IMR-90 (cell line): ENCODE measurements at places on chromosomes 6 and 20. TPM values are rescaled to one million over a fixed set of nuclear protein-coding genes. Genes with fewer than 3 reads are reported as not detected.

Gene RHAG
- not detected in 2 replicates for total RNA-seq

Gene RAB5IF
- 74.0 and 90.3 TPM in 2 replicates for total RNA-seq

Gene CRISP3
- not detected in 2 replicates for total RNA-seq

Gene SLC22A16
- total RNA-seq, result not detected in 2 replicates

Gene SIRPB1
- total RNA-seq, result 0.56 and 0.90 TPM in 2 replicates

Gene LRRC73
- under 0.01 TPM in 2 replicates for total RNA-seq

Gene HUS1B
- 0.36 and 0.56 TPM in 2 replicates for total RNA-seq

Gene ETV7
- under 0.01 and 0.18 TPM in 2 replicates for total RNA-seq

Gene APOM
- 0.83 and 1.4 TPM in 2 replicates for total RNA-seq

DNA sequence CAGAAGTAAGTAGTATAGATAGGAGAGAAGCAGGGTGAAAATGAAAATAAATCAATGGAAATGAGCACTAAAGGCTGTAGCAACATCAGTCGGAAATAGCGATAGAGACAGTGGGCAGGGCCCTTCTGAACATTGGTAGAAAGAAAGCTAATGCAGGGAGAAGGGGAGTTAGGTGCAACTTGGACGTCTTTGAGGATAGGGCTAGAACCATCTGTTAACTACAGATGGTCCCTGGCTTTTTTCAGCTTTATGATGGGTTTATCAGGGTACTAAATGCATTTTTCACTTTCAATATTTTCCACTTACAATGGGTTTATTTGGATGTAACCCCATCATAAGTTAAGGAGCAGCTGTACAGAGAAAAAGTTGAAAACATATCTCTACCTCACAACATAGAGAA, 72.8 kb upstream of the CNR1 start:
- DNase-seq, result no peak

DNA sequence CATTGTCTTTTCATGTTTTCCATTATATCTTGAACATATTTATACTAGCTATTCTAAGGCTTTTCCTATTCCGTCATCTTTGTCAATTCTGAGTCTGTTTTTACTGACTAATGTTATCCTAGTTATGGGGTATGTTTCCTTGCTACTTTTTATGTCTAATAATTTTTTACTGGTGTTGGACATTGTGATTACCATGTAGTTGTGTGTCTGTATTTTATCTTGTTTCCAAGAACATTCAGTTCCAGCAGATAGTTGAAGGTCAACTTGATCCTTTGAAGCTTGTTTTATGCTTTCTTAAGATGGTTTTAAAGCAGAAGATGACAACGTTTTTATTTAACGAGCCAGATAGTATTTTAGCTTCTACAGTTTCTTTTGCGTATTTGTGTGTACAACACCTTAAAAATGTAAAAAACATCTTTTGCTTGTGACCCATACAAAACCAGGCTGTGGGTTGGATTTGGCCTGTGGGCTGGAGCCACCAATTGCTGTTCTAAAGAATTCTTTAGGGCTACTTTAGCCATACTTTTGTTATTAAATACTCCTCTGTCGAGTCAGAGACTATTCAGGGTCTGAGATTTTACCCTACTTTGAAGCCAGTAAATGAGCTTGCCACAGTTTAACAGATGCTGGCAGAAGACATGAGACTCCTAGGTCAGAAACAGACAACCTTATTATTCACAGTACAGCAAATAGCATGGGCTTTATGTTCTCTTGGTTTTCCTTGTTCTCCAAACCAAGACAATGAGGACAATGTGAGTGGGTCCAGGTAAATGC, 38.7 kb upstream of the REV3L start:
- peak; percentile 61 for DNase-seq

GRCh38 chr6:161169035-161169434, 104.8 kb downstream of the AGPAT4 start:
- DNase-seq, result no peak

GRCh38 chr6:112770308-112770707, 423.2 kb downstream of the RFPL4B start:
- no peak for DNase-seq

- DNase-seq, result no peak
These were observed 217.0 kb upstream of the CCN2 start for GRCh38 chr6:132167929-132168892.

GRCh38 chr20:53676519-53676822, 82.8 kb upstream of the ZNF217 start:
- no peak for DNase-seq

GRCh38 chr6:81731814-81732213, 20.7 kb downstream of the TENT5A start:
- DNase-seq, result no peak

- DNase-seq, result peak; percentile 65
These were observed 198.0 kb downstream of the RNF144B start for GRCh38 chr6:18585032-18585573.

- no peak for DNase-seq
These were observed 81.9 kb downstream of the NCOA3 start for GRCh38 chr20:47583551-47583950.

- DNase-seq, result no peak
These were observed 44.3 kb upstream of the PTGIS start for GRCh38 chr20:49612127-49612738.

GRCh38 chr6:130140084-130140483, 82.7 kb downstream of the SAMD3 start:
- peak; percentile 28 for DNase-seq

DNA sequence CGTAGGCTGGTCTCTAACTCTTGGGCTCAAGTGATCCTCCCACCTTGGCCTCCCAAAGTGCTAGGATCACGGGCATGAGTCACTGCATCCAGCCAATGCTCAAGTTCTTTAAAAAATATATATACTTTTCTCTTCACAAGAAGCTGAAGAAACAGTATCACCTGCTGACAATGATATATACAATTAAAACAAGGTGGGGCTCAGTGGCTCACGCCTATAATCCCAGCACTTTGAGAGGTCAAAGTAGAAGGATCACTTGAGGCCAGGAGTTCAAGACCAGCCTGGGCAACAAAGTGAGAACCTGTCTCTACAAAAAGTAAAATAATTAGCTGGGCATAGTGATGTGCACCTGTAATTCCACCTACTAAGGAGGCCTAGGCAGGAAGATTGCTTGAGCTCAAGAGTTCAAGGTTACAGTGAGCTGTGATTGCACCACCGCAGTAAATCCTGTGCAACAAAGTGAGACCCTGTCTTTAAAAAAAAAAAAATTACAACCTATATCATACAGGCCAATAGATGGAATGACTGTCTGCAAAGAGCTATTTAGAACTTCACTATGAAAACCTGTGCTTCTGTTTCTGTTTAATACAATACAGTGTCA, 36.4 kb downstream of the MBOAT1 start:
- no peak for DNase-seq

DNA sequence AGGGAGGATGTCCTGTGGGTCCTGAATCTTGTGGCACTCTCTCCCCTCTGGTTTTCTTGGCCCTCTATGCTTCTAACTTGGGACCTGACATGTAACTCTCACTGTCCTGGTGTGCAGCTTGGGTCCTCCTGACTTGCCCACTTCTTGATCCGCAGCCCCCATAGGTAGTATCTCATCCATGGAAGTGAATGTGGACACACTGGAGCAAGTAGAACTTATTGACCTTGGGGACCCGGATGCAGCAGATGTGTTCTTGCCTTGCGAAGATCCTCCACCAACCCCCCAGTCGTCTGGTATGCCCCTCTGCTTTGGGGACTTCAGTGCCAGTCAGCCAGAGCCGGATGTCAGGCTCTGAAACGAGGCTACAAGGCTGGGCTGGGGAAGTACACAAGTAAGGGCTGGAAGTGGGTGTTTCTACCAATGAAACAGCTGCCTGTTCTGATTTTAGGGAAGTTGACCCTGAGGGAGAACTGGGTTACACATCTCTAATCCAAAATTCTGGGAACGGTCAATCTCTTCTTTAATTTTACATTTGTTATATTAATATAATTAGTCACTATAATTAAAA, 641 bp downstream of the DBNDD2 start:
- DNase-seq, result no peak

DNA sequence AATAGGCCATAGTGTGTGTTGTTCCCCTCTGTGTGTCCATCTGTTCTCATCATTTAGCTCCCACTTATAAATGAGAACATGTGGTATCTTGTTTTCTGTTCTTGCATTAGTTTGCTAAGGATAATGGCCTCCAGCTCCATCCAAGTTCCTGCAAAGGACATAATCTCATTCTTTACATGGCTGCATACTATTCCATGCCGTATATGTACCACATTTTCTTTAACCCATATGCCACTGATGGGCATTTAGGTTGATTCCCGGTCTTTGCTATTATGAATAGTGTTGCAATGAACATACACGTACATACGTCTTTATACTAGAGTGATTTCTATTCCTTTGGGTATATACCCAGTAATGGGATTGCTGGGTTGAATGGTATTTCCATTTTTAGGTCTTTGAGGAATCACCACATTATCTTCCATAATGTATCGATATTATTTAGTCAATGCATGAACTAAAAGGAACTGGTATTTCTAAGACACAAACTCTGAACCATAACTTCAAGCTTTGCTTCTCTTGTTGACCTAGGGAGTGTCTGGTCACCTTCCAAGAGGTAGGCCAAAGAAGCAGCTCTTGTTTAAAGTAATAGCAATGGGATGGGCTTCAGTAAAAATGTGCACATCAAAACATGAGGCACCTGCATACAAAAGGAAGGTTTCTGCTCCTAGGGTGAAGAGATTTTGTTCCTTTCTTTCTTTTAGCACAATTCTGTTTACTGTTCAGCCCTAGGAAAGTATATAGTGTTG, 343.0 kb upstream of the ARID1B start:
- no peak for DNase-seq
